ENCODE measurements at places on chromosomes 12 and 14.

DNA sequence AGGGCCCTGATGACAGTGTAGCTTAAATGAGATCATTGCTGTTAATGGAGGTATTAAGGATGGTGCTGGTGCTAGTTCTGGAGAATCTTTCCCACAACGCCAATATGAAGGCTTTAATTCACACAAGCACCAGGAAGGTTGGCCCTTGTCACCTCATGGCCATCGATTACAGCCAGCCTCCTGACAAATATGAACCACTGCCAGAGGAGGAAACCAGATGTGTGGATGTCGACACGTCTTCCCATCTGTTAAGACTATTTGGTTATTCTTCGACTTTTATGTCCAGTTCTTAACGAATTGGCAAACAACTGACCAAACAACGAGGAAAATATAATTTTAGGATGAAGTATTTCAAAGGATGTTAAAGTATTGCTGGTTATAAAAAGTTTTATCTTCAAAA, 79.5 kb downstream of the PIK3C2G start:
- no peak for DNase-seq

- no peak for DNase-seq
These were observed 27.7 kb upstream of the JDP2 start for GRCh38 chr14:75399843-75400775.

GRCh38 chr14:88590173-88590572, 27.3 kb downstream of the ZC3H14 start:
- no peak for DNase-seq

DNA sequence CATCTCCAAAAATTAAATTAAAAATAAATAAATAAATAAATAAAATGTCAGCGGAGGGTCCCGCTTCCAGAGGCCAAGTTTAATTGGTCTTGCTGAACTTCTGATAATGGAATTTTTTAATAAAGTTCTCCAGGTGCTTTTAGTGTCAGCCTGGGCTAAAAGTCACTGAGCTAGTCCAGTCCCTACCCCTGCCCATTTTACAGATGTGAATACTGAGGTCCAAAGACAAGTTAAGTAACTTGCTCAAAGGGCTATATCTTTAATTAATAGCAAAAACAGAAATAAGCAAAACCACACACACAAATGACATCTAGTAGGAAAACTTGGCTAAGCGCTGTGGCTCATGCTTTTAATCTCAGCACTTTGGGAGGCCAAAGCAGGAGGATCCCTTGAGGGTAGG, 5.6 kb upstream of the RFC5 start:
- no peak for DNase-seq

GRCh38 chr12:25362646-25363045, 111.9 kb upstream of the KRAS start:
- no peak for DNase-seq

- no peak for DNase-seq
These were observed 124.6 kb upstream of the E2F7 start for GRCh38 chr12:77189901-77190416.

- no peak for DNase-seq
These were observed 988 bp upstream of the TMEM263 start for GRCh38 chr12:106954462-106955376.

DNA sequence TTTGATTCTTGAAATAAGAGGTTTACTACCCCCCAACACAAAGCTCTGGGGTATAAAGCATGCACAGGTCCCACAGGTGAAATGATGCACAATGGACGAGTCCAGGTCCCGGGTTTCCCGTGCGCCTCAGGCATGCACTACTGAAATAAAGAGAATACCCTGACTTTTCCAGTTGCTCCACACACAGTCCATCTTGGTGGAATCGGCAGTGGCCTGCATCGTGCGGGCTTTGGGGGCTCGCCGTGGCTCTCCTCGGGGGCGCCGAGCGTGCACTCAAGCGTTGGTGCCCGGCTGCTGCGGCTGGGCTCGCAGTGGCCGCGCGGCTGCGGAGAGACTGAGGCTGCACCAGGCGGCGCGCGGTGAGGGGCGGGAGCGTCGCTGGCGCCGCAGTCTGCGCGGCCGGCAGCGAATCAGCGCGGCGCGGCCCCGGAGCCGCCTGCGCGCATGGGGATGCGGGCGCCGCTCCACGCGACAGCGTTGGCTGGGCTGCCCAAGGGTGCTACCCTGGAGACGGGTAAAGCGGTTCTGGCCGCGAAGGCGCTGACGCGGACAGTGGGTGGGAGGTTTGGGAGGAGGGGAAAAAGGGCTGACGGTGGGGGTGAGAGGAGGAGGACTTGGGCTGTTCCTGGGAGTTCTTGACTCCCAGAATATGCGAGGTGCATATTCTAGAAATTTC, 53.8 kb upstream of the CCDC175 start:
- DNase-seq: no peak

GRCh38 chr14:78316786-78317185, 146.6 kb downstream of the NRXN3 start:
- no peak for DNase-seq

Measured in cortex of kidney (tissue), 1 donor.